Smooth muscle cell of the pulmonary artery (primary cell): ENCODE measurements at places on chromosomes 3 and 15. TPM values are rescaled to one million over a fixed set of nuclear protein-coding genes. Genes with fewer than 3 reads are reported as not detected.

STRC gene
- 0.17 TPM in 1 of 2 replicates, not detected in the other for total RNA-seq

QTRT2 gene
- total RNA-seq = 12.8 and 14.1 TPM in 2 replicates

SST gene
- total RNA-seq = not detected in 2 replicates

CEP63 gene
- 17.1 and 19.2 TPM in 2 replicates for total RNA-seq

MYO5C gene
- 0.07 and 0.10 TPM in 2 replicates for total RNA-seq

PRR20G gene
- total RNA-seq = not detected in 2 replicates

CFAP91 gene
- total RNA-seq = 0.59 and 0.72 TPM in 2 replicates

HGD gene
- 0.40 and 1.3 TPM in 2 replicates for total RNA-seq

AADACL2 gene
- not detected in 2 replicates for total RNA-seq

C15orf62 gene
- total RNA-seq = 0.07 TPM in 1 of 2 replicates, not detected in the other

BSN gene
- total RNA-seq = 0.07 and 0.17 TPM in 2 replicates
